ENCODE measurements at places on chromosomes 11 and 22.

- peak; percentile 69 for DNase-seq
Observed at GRCh38 chr22:49976439-49977175, 16.0 kb downstream of the PIM3 start.

DNA sequence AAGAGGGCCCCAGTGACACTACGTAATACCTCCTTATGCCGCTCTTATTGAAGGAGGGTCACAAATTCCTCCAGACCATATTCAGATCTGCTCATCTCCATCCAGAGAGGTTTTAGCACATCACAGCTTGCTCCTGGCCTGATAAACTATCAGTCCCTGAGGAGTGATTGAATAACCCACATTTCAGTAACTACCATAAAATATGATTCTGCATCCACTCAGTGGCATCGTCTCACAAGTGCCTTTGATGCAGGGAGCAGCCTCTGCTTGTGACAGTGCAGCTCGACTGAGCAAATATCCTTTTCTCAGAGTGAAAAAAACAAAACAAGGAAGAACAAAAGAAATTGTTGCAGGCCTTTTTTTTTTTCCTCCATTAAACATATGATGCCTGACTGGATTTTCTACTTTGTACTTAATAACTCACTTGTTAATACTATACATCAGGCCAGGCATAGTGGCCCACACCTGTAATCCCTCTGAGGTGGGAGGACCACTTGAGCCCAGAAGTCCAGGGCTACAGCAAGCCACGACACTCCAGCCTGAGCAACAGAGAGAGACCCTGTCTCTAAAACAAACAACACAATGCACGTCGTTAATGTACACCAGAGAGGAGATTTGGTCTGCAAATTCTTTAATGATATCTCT lies 64.5 kb downstream of the DDX10 start:
- DNase-seq: no peak

DNA sequence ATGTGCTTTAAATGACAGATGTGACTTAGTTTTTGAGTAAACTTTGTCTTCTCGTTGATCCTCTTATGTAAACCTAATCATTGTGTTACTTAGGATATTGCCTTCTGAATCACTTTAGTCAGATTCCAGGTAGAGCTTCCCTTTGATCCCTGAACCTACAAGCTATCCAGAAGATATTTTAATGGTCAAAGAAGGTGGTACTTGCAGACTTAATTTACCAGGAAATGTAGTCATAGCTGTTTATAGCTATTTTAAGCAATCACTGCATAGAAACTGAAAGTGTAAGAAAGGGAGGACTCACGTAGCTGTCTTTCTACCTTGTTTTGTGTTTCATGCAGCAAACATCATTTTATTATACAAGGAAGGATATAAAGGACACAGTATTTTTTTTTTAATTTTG lies 189.5 kb downstream of the DDX10 start:
- no peak for DNase-seq

- no peak for DNase-seq
Observed at GRCh38 chr11:35473795-35474374, 51.5 kb downstream of the PAMR1 start.

- DNase-seq: no peak
Observed at GRCh38 chr11:27370374-27370773, 7.4 kb upstream of the CCDC34 start.

DNA sequence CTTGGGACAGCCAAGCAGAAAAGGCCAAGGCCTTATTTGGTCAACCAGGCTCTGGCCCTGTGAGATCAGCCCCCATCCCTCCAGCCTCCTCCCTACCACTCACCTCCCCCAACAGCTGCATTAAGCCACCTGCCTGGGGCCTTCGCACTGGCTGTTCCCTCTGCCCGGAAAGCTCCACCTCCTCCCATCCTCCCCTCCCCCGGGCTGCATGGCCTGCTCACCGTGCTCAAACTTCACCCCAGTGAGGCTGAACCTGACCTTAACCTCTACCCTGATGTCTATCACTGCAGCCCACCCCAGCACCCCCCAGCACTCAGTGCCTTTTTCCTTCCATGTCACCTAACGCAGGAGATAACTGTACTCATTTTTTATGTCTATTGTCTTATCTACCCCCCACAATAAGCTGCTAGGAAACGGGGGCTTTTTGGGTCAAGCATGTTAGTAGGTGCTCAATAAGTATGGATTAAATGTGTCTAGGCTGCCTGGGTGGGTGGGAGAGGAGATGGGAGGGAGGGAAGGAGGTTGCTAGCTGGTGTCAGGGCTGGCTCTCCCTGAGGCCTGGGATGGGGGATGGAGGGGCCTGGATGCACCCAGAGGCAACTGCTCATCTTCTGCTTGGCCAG lies 912 bp downstream of the PTPRCAP start:
- peak; percentile 88 for DNase-seq

- DNase-seq: peak; percentile 42
Observed at GRCh38 chr11:76623171-76623883, 47.2 kb downstream of the LRRC32 start.

DNA sequence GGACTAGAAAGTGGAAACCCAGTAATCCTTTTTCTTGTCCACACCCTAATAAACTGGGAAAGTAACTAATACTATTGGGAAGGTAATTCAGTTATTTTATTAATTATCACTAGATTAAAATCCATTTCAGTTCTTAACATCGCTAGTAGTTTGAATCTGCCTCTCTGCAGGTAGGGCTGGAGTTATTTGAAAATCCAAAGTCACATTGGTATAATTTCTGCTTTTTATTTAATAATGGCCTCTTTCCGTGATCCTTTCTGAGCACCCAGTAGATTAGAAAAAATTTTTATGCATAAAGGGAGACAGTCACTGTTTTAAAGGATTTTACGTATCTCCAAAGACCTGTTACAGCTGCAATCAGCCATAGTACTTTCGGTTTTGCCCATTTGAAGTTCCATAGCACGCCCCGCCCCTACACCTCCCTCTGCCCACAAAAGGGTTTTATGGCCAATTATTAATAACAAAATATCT lies 605 bp upstream of the COPB1 start:
- DNase-seq: no peak

GRCh38 chr11:17646451-17647145 lies 72.8 kb upstream of the MYOD1 start:
- DNase-seq: no peak

GRCh38 chr22:50529416-50529896 lies 356 bp downstream of the TYMP start:
- no peak for DNase-seq

DNA sequence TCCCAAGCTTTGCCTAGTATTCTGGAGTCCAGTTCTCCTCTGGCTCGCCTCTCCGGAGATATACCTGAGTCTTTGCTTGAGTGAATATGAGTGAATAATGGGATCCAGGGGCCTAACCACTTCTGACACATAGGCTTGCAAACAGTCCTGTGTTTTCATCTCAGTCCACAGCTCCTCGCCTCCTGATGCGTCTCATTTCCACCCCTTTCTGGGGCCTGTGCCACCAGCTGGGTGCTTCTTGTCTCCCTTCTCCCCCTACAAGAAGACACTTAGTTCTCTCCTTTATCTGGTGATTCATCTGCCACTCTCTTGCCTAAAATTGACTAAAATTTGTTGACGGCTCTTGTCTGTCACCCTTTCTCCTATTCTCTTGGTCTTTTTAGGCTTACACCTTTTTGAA lies 44.6 kb downstream of the SFI1 start:
- no peak for DNase-seq

DNA sequence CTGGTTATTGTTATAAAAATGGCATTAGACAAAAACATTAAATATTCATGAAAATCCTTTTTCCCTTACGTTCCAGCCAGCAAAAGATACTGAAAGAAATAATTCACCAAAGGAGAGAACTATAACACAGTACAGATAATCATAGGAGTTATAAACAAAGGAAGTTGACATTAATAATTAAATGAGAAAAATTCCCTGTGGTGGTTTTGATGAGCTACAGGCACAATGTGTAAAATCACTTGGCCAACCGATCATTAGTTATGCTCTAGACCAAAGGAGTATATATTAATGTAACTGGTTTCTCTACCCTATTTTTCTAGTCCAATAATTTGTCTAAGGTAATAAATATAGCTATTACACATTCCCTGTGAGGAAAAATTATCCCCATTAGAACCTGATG lies 534.7 kb downstream of the CNTN5 start:
- DNase-seq: no peak

GRCh38 chr22:48141301-48141700 lies 1378.9 kb downstream of the TBC1D22A start:
- no peak for DNase-seq

GRCh38 chr11:94647926-94648325 lies 80.8 kb downstream of the PIWIL4 start:
- no peak for DNase-seq

DNA sequence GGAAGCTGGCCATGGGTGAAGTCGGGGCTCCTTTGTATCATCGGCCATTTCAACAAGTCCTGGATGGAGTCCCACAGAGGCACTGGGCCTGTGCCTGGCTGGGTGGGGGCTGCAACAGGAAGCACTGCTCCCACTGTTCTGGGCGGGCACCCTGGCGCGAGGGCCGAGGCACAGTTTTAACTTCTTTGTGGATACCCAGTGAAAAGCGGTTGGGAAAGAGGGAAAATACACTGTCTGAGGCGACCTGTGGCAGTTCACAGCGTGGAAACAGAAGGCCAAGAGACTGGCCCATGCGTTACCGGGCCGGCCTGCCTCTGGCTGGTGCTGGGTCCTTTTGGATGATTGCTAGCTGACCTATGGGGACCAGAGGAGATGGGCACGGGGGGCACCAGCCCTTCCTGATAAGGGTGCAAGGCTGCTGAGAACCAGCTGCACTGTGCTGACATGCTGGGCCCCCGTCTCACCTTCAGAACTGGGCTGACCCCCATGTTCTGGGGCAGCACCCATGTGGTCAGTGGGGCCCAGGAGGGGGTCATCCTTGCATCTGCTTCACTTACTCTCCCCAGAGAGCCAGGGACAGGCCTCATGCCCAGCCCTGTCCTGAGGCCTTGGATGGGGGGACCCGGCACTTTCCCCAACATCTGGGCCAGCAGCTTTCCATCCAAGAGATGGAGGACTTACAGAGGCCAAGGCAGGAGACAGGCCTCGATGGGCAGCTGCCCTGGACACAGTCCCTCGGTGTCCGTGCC lies 4.2 kb downstream of the OVOL1 start:
- DNase-seq: no peak

- DNase-seq: no peak
Observed at GRCh38 chr11:97937501-97937900, 1083.2 kb upstream of the CNTN5 start.

- DNase-seq: no peak
Observed at GRCh38 chr11:107496011-107496410, 38.4 kb upstream of the CWF19L2 start.

GRCh38 chr11:8268530-8269400 lies 5.1 kb upstream of the LMO1 start:
- DNase-seq: no peak

DNA sequence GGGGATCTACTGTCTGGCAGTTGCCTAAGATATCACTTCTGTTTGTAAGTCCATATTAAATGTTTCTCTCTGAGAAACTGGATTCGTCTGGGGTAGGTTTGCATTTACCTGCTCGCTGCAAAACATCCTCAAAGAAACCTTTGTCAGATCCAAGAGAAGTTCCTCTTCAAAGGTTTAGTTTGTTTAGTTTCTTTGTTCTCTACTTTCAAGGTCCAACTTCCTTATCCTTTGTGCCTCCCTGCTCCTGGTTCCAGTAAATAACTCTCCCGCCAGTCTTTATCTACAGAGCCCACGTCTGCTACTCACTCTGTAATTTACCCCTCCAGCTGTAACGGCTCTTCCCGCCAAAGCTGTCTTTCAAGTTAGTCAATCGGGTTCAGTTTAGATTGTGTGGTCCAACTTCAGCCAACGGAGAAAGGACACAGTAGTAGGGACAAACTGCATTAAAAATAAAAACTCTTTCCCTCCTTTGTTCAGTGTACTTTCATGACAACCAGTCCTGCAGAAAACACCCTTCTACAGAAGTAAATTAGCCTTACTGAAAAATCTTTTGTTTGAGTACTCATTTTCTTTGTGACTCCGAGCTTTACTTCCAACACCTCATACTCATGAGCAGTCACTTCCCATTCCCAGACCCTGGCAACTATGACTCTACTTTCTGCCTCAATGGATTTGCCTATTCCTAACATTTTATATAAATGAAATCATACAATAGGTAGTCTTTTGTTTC lies 41.0 kb downstream of the TMPRSS5 start:
- DNase-seq: no peak

DNA sequence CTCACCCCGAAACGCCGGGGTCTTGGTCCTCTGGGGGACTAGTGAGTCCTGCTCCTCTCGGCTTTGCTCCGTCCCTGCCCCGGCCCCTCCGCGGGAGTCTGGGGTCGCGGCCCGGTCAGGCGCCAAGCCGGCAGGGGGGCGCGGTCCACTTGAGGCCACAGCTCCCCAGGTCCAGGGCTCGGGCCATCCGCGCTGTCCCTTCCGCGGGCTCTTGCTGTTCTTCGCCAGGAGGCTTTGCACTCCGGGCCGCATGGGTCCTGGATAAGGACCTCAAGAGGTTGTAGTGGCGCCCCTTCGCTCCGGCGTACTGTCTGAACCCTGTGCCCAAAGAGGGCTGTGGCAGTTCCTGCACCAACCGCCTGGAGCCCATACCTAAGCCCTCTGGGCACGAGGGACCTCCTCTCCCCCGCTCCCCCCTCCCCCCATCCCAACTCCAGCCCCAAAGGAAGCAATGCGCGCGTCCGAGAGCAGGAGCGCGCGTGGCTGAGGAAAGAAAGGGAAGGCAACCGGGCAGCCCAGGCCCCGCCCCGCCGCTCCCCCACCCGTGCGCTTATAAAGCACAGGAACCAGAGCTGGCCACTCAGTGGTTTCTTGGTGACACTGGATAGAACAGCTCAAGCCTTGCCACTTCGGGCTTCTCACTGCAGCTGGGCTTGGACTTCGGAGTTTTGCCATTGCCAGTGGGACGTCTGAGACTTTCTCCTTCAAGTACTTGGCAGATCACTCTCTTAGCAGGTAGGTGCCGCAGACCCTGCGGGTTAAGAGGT lies at the start of gene ADM:
TSS of gene ADM (plus strand) at position 579 of the 767 bp plus-strand sequence. CDS start 628 bp downstream, outside the sequence.
- DNase-seq: peak; percentile 73

- DNase-seq: no peak
Observed at GRCh38 chr11:75627906-75628668, 40.8 kb downstream of the MAP6 start.

- no peak for DNase-seq
Observed at GRCh38 chr11:15779518-15779917, 576.8 kb downstream of the SOX6 start.

- DNase-seq: no peak
Observed at GRCh38 chr11:13315517-13316432, 38.2 kb downstream of the BMAL1 start.

DNA sequence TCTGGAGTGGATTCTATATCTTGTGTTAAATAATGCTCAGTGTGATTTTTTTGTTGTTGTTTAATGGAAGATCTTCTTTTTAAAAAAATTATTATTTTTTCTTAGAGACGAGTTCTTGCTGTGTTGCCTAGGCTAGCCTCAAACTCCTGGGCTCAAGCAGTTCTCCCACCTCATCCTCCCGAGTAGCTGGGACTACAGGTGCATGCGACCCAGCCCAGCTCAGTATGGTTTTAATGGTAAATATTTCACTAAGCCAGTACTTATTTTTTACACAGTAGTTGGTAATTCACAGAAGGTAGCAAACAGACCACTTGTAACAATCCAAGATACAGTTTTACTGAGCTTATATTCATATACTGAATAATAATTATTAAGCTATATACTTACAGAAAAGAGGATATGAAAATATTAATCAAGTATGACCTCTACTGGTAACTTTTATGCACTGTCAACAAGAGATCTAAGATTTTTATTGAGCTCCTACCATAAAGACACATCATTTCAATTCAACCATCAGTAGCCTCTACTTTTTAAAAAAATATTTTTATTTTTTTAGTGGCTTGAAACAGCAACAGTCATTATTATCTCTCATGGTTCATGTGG lies 6.1 kb upstream of the CD59 start:
- no peak for DNase-seq

GRCh38 chr11:80473562-80473961 lies 1032.7 kb upstream of the TENM4 start:
- no peak for DNase-seq

- no peak for DNase-seq
Observed at GRCh38 chr11:129973809-129974208, 28.8 kb downstream of the PRDM10 start.
